ENCODE measurements at places on chromosomes 3 and 15.

DNA sequence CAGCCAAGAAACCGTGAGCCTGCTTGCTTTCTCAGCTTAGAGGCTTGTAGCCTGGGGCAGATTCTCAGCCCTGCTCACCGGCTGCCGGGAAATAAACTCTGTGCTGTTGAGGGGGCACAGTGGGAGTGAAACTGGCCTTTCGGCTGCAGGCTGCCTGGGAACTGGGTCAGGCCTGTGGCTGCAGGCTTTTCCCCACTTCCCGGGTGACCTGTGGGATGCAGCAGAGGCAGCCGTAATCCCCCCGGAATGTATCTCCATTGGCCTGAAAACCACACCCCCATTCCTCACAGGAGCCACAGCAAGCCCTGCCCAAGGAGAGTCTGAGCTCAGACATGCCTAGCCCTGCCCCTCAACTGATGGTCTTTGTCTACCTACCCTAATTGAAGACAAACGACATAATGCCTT is 110.9 kb downstream of the STXBP5L start:
- DNase-seq: no peak

GRCh38 chr15:58462973-58463663 is 31.3 kb downstream of the LIPC start:
- DNase-seq: no peak

DNA sequence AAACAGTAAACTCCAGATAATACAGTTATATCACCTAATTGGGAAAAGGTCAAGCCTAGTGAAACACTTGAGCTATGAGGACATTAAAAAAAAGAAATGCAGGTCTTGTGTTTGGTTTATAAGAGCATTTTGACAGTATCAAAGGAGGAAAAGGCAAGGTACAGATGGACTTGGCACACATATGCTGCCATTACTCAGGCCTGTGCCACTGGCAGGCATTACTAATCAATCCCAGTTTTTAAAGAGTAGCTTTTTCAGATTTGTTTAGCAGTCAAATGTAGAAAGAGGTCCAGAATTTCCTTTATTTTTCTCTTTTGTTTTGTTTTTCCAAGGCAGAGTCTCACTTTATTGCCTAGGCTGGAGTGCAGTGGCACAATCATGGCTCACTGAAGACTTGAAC is 38.9 kb downstream of the MDFIC2 start:
- no peak for DNase-seq

DNA sequence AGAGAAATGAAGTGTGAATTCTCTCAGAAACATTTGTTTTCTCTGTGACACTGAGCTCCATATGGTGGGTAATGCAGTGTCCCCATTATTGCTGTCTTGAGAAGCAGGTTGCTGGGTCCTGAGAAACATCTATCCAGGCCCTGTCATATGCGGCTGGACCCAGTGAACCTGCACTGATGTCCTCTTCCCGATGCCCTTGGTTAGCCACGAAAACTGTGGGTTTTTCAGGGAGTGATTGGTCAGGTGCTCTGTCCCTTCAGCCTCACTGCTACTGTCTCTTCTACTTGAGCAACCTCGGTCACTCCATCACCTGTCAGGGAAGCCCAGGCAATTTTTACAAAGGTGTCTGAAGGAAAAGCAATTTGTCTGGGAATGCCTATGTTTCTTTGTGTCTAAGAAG is 77.0 kb downstream of the SLC7A14 start:
- no peak for DNase-seq

DNA sequence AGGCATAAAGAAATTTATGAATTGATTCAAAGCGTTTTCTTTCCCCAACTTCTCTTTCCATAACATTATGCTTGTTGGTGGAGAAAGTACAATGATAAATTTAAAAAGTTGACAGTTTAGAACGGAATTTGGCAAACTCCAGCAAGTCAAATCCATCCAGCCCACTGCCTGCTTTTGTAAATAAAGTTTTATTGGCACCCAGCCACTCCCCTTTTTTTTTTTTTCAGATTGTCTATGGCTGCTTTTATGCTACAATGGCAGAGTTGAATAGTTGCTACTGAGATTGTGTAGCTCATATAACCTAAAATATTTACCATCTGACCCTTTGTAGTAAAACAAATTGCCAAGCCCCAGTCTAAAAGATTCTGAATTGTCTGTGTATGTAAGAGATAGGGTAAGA is 112.8 kb upstream of the RBMS3 start:
- no peak for DNase-seq

- DNase-seq: no peak
Measured at GRCh38 chr3:123582315-123582714, 2.5 kb downstream of the HACD2 start.

DNA sequence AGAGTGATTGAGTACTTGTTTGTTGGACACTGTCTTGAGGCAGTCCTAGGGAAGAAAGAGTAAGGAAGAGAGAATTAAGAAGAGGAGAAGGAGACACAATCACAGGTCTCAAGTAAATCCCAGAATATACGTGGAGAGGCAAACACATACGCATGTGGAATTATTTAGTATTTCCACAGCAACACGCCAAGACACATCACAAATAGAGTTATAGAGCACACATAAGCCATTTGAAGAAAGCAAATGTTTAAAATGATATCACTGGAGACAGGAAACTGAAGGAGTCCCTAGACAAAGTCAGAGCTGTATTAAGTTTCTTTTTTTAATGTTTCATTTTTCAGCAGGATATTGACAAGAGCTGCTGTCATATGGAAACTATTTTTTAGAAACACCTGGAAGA is 206.1 kb upstream of the LRIG1 start:
- no peak for DNase-seq

DNA sequence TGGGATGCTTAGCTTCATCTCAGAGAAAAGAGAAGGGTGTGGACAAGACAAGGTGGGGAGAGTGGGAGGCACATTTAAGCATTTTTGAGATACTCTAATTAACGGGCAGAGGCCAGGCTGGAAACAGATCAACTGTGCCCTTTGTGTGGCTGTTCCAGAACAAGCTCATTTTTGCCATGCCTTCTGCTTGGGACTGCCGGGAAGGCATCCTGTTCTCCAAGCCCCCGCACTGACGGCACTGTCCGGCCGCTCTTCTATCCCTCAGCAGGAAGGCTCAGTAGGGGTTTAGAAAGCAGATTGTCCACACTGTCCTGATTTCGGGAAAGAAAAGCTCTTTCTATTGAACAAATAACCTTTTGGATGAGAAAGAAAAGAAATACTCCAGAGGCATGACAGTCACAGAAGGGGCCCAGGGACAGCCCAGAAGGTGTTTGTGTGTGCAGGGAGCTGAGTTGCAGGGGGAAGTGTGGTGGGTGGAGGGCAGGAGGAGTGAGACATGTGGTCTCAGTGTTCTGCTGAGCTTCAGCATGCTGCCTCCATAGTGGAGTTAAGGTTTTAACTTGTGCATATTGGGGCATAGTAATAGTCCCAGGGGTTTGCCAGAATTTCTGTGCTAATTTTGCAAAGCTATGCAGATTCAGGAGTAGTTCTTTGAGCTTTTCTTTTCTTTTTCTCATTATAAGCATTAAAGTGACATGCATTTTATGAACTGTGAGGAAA is 27.3 kb downstream of the SV2B start:
- DNase-seq: no peak

- DNase-seq: no peak
Measured at GRCh38 chr3:63385629-63386028, 107.5 kb downstream of the SYNPR start.

- DNase-seq: no peak
Measured at GRCh38 chr3:143185401-143185800, 65.8 kb downstream of the CHST2 start.

DNA sequence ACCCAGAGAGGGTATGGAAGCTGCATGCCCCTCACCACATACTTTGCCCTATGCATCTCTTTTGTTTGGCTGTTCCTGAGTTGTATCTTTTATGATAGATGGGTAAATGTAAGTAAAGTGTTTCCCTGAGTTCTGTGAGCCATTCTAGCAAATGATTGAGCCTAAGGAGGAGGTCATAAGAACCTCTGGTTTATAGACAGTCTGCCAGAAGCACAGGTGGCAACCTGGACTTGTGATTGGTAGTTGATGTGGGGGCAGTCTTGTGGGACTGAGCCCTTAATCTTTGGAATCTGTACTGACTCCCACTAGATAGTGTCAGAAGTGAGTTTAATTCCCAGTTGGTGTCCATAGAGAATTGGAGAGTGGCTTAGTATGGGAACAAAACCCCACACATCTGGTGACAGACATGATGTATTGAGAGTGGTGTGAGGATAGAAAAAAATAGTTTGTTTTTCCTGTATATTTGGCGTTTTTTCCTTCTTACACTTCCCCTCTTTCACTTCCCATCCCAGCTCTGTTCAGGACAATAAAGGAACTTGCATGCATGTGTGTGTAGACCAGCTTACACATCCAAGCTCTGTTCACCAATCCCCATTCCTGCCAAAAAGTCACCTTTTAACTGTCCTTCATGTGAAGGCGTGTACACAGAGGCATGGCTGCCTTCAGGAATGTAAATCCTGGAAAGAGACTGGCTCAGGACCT is 38.1 kb upstream of the SPPL2A start:
- no peak for DNase-seq

DNA sequence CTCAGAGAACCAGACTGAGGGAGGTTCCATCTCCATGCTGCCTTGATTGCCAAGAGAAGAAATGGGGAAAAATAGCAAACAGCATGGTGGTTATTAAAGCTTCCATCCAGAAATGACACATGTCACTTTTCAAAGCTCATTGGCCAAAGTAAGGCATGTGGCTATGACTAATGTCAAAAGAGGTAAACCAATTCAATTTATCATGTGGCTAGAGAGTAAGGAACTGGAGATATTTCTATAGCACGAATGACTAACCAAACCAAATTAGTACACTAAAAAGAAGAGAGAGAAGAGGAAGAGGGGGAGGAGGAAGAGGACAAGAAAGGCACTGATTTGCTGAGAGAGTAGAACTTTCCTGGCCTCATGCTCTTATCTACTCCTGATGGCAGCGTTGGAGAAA is 115.2 kb upstream of the SLC6A11 start:
- DNase-seq: no peak

DNA sequence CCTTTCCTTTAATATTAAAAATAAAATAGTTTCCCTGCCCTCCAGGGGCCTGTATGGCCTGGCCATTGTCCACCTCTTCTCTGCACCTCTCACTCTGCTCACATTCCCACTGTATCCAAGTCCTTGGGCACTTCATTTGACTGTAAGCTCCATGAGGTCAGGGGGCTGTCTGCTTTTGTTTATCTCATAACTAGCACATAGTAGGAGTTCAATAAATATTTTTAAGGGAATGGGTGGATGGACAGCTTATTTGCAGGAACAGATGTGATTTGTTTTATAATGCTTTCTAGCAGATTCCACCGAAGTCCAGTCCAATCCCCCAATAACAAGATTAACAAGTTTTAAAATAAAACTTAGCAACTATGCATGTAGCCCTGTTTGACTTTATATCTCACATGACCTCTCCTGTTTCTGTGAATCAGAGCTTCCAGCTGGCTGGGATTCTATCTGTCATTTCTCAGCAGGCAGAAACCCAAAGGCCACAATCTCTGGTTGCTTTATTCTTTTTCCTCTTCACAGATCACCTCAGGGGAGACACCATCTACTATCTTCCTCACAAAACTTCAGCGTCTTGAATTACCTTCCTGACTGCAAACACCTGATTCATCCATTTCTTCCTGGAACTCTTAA is 123.0 kb upstream of the NR2F2 start:
- no peak for DNase-seq

- DNase-seq: no peak
Measured at GRCh38 chr15:87735522-87735921, 521.0 kb downstream of the NTRK3 start.

- DNase-seq: no peak
Measured at GRCh38 chr3:184082465-184082864, 14.4 kb upstream of the HTR3E start.

GRCh38 chr3:23422517-23422851 is 219.4 kb downstream of the UBE2E2 start:
- no peak for DNase-seq

GRCh38 chr3:19972054-19972453 is 25.2 kb downstream of the RAB5A start:
- DNase-seq: no peak

- no peak for DNase-seq
Measured at GRCh38 chr3:72782521-72782920, 65.7 kb downstream of the SHQ1 start.

GRCh38 chr3:87349833-87350232 is 73.4 kb upstream of the POU1F1 start:
- no peak for DNase-seq

DNA sequence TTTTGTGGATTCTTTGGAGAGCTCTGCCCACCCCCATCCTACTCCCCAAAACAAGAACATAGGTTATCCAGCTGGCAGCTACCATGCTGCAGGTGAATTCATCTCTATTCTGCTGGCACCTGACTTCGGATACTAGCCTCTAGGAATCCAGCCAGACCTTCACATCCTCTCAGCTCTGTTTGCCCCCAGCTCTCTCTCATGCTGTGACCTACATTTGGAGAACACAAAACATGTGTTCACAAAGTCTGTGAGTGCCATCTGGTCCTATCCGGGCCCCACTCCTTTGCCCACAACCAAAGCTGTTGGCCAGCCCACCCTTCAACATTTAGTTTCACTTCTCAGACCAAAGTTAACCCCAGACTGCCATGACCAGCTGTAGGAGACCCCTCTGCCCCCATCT is 89.4 kb upstream of the C3orf80 start:
- no peak for DNase-seq

DNA sequence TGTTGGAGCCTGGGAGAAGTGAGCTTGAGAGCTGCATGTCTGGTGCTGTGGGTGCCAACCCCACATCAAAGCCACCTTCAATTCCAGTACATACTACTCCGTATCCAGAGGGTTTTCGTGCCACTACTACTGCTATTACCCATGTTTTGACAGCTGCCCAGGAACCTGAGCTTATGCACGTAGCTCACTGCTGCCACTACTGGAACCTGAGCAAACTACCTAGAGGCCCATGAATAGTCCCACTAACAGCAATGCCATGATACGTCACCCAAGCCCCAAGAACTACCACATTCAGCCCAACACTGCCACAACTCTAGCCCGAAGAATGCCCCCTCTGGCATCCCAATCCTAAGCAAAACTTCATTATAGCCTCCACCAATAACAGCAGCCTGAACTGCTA is 215.2 kb upstream of the BCHE start:
- DNase-seq: no peak

DNA sequence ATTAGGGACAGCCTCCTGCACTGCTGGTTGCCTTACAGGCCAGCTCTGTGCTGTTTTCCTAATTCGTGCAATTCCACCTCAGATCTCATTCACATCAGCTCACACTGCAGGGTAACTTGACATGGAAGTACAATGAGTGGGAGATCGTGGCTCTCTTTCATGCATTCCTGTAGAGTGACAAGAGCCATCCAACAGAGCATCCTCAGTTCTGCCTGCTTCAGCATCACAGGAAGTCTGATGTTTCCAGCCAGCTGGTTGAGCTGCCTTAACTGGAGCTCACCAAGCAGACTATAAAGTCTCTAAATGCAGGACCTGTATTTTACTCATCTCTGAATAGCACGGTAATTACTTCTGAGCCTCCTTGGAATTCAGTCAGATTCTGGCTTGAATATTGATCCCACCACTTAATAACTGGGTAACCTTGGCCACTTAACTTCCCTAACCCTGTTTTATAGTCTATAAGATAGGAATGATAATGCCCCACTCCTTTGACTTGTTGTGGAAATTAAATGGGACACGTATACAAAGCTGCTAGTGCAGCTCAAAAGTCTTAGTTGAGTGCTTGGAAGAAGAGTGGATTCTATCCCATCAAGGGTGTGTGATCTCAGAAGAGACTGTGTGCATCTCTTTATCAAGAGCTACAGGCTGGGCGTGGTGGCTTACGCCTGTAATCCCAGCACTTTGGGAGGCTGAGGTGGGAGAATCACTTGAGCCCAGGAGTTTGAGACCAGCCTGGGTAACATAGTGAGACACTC is 1.4 kb upstream of the DIS3L start:
- no peak for DNase-seq

All from CD4-positive, alpha-beta T cell treated with Interleukin-1 beta for 1 hour (primary cell).